DMS53 (cell line): ENCODE measurements at places on chromosomes 5 and 9.

DNA sequence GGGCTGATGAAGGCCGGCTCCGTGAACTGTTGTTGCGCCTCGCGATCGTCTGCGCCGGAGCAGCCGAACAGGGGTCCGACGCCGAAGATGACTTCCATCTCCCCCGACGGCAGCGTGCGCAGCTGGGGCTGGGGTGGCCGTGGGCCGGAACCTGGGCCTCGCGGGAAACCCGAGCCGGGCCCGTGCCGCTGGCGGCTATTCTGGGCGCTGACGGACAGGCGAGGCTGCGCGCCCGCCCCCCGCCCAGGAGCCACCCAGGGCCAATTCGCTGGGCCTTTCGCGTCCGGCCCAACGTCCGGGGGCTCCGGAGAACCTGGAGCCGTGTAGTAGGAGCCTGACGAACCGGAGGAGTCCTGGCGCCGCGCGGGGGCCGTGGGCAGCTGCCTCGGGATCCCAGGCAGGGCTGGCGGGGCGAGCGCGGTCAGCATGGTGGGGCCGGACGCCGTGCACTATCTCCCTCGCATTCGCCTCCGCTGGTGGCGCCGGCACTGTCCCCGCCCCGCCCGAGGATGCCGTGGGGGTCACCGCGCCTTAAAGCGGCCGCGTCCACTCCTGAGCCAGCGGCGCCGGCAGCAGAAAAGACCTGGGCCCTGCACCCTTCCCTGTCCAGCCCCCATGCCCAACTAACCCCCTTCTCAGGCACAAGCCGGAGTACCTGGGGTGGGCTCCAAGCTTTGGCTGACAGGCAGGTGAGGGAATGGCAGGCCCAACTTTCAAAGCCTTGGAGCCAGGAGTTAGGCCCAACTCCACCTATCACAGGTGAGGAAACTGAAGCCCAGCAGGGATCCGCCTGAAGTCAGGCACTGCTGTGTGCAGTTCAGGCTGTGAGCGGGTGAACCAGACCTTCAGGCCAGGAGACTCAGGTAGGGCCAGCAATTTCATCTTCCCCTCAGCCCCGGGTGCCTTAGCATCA is at the start of gene PROB1:
Gene PROB1, minus strand, starts transcription at position 451 of the 913 bp plus-strand sequence. Its CDS starts 23 bp downstream, at position 428.
- no peak for DNase-seq

- no peak for DNase-seq
Observed at GRCh38 chr5:57436586-57436985, 46.0 kb downstream of the ACTBL2 start.

- DNase-seq: peak; percentile 46
Observed at GRCh38 chr5:127386557-127386956, 96.0 kb downstream of the MEGF10 start.

DNA sequence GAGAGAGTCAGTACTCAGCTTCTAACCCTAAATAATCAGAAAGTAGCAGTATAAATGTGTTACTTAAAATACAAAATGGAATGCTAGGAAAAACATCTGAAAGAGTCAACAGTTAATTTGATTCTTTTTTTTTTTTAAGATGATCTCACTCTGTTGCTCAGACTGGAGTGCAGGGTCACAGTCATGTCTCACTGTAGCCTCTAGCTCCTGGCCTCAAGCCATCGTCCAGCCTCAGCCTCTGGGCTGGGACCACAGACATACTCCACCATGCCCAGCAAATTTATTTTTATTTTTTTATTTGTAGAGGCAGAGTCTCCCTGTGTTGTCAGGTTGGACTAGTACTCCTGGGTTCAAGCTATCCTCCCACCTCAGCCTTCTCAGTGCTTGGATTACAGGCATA is 424.9 kb downstream of the IRX2 start:
- DNase-seq: no peak

GRCh38 chr5:137036640-137037039 is 462.5 kb downstream of the SPOCK1 start:
- no peak for DNase-seq

DNA sequence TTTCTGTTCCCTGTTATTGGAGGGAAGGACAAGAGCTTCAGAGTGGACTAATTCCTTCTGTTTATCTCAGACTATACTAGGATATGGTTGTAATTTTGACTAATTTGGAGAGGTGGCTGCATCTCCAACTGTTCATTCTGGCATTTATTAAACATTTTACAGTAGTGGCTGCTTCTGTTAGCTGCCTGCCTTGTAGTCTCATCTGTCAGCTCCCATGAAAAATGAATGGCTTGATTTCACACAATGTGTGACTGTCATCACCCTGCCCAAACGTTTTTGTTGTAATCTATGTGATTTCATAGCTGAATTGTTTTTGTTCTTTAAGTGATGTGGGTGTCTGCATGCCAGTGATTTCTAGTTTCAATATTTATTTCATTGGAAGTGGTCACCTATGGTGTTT is 459.4 kb upstream of the PTPRD start:
- no peak for DNase-seq
